Mesothelial cell of epicardium (in vitro differentiated cells): ENCODE measurements at places on chromosomes 6 and 20. TPM values are rescaled to one million over a fixed set of nuclear protein-coding genes. Genes with fewer than 3 reads are reported as not detected.

Gene PAK5
- 0.36 to 0.54 TPM (median 0.42 TPM) in 3 replicates for total RNA-seq

- no peak overlapping the region for H3K4me3 ChIP-seq
- H3K27ac ChIP-seq = peak overlapping the region; percentile 69
- no peak for DNase-seq
- H3K36me3 ChIP-seq = no peaks in the 10 kb centered on the region
Measured at GRCh38 chr6:22499815-22500214, 69.6 kb upstream of the HDGFL1 start.

GRCh38 chr20:48411245-48411644 is 416.6 kb downstream of the PREX1 start:
- no peak overlapping the region for H3K4me3 ChIP-seq
- no peak overlapping the region for H3K27ac ChIP-seq
- H3K4me1 ChIP-seq = no peaks in the 10 kb centered on the region

Gene LY6G6C
- 0.89 to 1.4 TPM (median 1.3 TPM) in 3 replicates for total RNA-seq

DNA sequence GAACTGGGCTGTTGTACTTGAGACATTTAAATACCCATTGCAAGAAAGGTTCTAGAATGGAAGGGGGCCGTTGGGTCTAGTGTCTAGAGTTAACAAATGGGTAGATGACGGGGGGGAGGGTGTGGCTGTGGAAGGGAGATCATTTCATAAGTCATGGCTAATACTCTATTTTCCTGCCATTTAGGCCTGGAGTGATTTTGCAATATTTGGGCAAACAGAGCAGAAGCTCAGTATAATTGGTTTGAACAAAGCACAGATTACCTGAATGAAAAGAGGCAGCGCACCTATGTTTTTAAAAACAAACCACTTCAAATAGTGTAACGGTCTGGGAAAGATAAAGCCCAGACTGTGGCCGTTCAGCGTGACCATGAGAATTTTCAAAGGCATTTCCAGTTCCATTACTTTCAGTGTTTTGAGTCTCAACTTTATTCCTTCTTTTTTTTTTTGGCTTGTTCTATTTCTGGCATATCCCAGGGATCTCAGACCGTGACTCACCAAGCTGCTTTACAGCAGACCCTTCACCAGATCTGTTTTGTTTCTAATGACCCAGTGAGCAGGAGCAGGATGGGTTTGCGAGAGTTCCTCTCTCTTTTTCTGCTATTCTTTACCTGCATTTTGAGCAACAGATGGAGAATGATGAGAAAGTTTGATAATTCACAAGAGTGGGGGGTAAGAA is 73.7 kb downstream of the LYRM2 start:
- H3K27ac ChIP-seq = peak overlapping the region; percentile 61
- H3K27me3 ChIP-seq = no peaks in the 10 kb centered on the region
- DNase-seq = no peak
- H3K4me1 ChIP-seq = peaks cover 19% of the 10 kb centered on the region
- H3K4me3 ChIP-seq = no peak overlapping the region

DNA sequence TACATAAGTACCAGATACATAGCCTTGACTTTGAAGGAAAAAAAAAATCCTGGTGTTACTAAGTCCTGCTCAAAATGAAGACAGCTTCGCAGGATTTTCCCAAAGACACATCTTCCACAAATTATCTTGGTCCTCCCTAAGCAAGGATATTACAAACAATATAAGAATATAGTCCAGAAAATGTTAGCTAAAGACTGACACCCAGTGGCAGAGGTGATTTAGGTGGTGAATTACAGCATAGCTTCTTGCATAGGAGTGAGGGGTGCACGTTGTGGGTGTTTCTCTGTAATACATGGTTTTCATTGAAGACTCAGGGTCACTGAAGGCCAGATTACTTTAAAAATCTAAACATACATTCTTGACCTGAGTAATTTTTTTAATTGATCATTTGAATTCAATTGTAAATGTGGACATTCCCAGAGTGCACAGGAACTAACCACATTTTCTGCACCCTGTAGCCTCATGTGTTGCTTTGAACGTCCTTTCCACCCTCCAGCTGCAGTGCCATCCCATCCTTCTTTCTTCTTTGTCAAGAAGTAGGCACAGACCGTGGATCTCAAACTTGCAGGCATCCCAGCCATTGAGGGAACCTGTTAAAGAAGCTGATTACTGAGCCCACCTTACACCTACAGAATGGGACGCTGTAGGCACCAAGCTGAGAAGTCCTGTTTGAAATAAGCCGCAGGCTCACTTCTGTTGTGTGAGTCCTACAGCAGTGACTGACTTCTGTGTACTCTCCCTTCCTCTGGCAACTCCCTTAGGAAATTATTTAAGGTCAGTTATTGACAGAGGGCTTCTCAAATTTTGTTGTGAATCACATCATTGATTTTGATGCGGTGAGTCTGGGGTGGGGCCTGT is 102.6 kb downstream of the PERP start:
- no peak overlapping the region for H3K27ac ChIP-seq
- H3K36me3 ChIP-seq = no peaks in the 10 kb centered on the region
- no peak overlapping the region for H3K4me3 ChIP-seq
- no peaks in the 10 kb centered on the region for H3K27me3 ChIP-seq

GRCh38 chr6:135145063-135145800 is 35.9 kb upstream of the MYB start:
- H3K27ac ChIP-seq = no peak overlapping the region
- DNase-seq = no peak
- no peak overlapping the region for H3K4me3 ChIP-seq

Gene HLA-G
- total RNA-seq = 0.29 to 0.70 TPM (median 0.56 TPM) in 3 replicates

DNA sequence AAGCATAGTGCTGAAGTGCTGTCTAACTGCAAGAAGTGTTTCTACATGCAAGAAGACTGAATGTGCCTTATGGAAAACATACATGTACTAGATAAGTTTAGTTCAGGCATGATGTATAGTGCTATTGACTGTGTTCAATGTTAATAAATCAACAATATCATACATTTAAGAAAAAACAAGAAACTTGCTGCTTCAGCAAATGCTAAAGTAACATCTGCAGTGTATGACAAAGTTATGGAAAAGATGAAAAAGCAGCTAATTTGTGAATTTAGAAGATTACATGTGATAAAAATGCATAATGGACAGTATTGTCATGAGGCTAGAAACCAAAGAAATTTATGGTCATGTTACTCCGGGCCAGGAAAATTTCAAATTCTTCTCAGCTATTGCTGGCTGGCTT is 174.9 kb upstream of the SPTLC3 start:
- H3K4me1 ChIP-seq = peaks cover 26% of the 10 kb centered on the region
- no peaks in the 10 kb centered on the region for H3K36me3 ChIP-seq
- H3K27me3 ChIP-seq = peaks cover 9% of the 10 kb centered on the region
- no peak overlapping the region for H3K27ac ChIP-seq

GRCh38 chr6:88631830-88632229 is 331.6 kb downstream of the RNGTT start:
- H3K4me1 ChIP-seq = peaks cover 7% of the 10 kb centered on the region
- DNase-seq = no peak
- H3K27me3 ChIP-seq = no peaks in the 10 kb centered on the region

DNA sequence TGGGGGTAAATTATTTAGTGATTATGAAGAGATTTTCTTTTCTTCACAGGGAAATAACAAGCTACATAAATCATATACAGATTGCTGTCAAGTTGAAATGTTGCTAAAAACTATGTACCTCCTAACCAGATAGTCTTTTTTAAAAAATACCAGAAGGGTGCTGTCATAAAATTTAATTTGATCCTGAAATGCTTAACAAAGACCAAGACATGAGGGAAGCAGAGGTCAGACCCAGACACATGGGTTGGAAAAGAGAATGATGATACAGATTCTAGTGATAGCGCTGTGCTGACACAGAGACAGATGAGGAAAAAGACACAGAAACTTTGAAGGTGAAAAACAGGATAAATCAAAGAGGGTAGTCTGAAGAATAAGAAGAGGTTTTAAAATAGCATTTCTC is 573.1 kb downstream of the HACE1 start:
- peak overlapping the region; percentile 63 for H3K27ac ChIP-seq
- no peak for DNase-seq
- H3K4me3 ChIP-seq = no peak overlapping the region
- no peaks in the 10 kb centered on the region for H3K36me3 ChIP-seq
- peaks cover 15% of the 10 kb centered on the region for H3K4me1 ChIP-seq
- no peaks in the 10 kb centered on the region for H3K27me3 ChIP-seq

Gene NECAB3
- 58.4 to 60.1 TPM (median 58.6 TPM) in 3 replicates for total RNA-seq

DNA sequence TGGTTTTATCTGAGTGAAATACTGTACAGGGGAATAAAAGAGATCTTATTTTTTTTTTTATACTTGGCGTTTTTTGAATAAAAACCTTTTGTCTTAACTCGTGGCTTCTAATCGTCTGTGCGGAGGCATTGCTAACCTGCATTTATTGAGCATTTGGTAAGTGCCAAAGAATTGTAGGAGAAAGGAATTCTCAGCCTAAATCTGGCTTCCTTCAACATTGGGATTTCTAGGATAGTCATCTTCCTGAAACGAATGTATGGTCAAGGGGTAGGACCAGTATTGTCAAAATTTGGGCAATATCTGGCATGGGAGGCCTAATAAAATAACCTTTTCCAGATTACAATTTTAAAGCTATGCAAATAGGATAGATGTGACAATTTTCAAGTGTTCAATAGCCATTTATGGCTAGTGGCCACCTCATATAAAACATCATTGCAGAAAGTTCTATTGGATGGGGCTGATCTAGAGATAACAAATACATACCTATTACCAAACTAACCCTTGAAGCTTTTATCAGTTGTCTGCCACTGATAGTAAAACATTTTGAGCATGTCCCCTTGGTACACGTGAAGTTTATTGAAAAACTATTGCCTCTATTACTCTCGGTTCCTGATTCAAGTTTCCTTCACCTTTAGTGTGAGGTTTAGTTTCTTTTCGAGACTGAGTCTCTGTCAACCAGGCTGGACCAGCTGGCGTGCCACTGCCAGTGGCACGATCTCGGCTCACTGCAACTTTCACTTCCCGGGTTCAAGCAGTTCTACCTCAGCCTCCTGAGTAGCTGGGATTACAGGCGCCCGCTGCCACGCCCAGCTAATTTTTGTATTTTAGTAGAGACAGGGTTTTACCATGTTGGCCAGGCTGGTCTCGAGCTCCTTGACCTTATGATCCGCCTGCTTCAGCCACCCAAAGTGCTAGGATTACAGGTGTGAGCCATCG is 5.6 kb downstream of the PIM1 start:
- DNase-seq = no peak
- H3K27me3 ChIP-seq = no peaks in the 10 kb centered on the region
- no peak overlapping the region for H3K27ac ChIP-seq
- peaks cover 20% of the 10 kb centered on the region for H3K36me3 ChIP-seq

Gene SNAP25
- total RNA-seq = 4.8 to 5.2 TPM (median 5.0 TPM) in 3 replicates

GRCh38 chr6:106186714-106187113 is 100.6 kb downstream of the PRDM1 start:
- no peak overlapping the region for H3K4me3 ChIP-seq
- H3K36me3 ChIP-seq = peaks cover 14% of the 10 kb centered on the region
- no peaks in the 10 kb centered on the region for H3K4me1 ChIP-seq
- no peak overlapping the region for H3K27ac ChIP-seq
- no peak for DNase-seq

Gene OVOL2
- 7.3 to 8.6 TPM (median 8.5 TPM) in 3 replicates for total RNA-seq

GRCh38 chr6:141216726-141217125 is 916.0 kb upstream of the GJE1 start:
- H3K36me3 ChIP-seq = peaks cover 16% of the 10 kb centered on the region
- H3K4me3 ChIP-seq = no peak overlapping the region
- no peaks in the 10 kb centered on the region for H3K4me1 ChIP-seq
- H3K27ac ChIP-seq = no peak overlapping the region

DNA sequence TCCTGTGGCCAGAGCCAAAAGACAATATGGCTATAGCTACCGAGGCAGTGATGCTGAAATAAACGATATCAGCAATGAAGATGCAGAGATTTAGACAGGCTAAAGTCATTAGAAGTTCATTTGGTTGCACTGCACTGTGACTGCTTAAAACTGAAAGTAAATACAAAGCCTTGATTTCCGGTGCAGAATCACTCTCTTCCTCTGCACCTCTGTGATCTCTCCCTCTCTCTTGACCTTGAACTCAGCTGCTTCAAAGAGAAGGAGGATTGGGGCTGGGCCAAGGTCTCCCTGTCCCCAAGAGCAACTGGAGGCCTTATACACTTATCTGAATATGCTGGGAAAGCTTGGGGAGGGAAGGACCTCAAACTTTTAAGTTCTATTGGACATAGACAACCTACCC is 34.6 kb upstream of the SPACA1 start:
- no peak for DNase-seq
- H3K4me1 ChIP-seq = peaks cover 9% of the 10 kb centered on the region
- no peaks in the 10 kb centered on the region for H3K36me3 ChIP-seq
- no peak overlapping the region for H3K4me3 ChIP-seq

- no peak for DNase-seq
- H3K4me1 ChIP-seq = peaks cover 24% of the 10 kb centered on the region
- no peaks in the 10 kb centered on the region for H3K36me3 ChIP-seq
- H3K4me3 ChIP-seq = no peak overlapping the region
- H3K27me3 ChIP-seq = peaks cover 8% of the 10 kb centered on the region
- H3K27ac ChIP-seq = no peak overlapping the region
Measured at GRCh38 chr6:132972971-132973370, 158.6 kb downstream of the RPS12 start.

DNA sequence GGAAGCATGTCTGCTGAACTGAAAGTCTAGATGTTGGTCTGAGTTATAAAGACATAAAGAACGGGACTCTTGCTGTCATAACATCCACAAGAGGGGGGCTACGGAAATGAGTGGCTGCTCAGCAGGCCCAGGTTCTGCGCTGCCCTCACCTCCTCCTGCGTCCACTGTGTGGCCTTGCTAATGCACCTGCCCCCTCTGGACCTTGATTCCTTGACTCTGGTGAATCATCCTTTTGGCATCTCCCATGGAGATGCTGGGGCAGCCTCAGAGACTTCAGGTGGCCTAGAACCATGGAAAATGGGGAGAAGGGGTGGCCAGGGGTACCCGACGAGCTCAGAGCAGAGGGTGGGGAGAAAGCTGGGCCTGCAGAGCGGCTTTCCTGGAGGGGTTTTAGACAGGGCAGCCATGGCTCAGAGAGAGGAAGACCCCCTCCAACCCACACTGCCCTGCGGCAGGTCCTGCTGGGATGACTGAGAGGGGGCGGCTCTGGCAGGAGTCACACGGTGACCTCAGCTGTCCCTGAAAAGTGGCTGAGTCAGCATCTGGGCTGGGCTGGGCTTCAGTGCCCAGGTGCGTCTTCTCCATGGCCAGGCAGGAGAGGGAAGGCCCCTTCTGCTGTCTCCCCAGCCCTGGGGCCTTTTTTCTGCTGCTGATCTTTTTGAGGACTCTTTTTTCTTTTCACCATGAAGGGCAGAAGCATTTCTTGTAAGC is 46.9 kb downstream of the DLGAP4 start:
- no peak overlapping the region for H3K4me3 ChIP-seq
- no peak overlapping the region for H3K27ac ChIP-seq
- no peaks in the 10 kb centered on the region for H3K36me3 ChIP-seq
- DNase-seq = no peak

Gene SLC23A2
- total RNA-seq = 33.7 to 35.5 TPM (median 34.7 TPM) in 3 replicates

Gene RIMS4
- 1.3 to 2.2 TPM (median 1.6 TPM) in 3 replicates for total RNA-seq

Gene BPIFB2
- total RNA-seq = not detected in 3 replicates
